ENCODE measurements at places on chromosomes 6 and 20.

DNA sequence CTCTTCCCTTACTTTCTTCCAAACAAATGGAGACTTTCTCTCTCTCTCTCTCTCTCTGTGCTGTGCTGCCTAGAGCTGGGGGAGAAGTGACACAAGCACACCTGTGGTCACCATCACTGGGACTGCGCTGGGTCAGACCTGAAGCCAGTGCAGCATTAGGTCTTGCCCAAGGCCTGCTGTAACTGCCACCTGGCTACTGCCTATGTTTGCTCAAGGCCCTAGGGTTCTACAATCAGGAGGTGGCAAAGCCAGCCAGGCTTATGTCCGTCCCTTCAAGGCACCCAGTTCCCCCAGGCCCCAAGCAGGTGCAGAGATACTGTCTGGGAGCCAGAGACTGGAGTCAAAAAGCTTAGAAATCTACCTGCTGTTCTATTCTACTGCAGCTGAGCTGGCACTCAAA is 49.4 kb upstream of the TOP1 start:
- DNase-seq = no peak

- DNase-seq = no peak
These were observed 271.8 kb downstream of the PRL start for GRCh38 chr6:22024973-22025467.

DNA sequence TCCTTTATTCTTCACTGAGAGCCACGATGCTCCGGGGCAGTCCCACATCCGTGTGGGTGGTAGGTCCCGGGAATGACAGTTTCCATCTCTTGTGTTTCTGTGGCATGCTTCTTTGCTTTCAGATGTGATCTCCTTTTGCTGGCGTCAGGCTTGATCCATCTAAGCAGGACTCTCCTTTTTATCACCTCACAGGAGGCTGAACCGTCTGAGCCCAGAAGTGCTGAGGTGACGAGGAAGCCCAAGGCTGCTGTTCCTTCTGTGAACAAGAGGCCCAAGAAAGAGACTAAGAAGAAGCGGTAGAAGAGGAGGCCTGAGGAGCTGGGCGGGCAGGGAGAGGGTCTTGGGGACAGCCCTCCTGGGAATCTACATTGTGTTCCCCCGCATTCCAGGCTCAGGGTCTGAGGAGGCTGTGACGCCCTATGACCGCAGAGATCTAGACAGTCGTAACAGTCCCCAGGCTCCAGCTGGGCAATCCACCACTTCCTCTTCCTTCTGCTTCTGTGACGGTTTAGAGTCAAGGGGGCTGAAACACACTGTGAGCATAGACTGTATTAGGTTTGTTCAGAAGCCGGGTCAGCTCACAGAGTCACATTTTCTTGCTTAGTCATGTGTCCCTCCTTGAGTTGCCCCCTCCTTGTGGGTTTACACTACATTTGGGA is 26.8 kb downstream of the MANBAL start:
- no peak for DNase-seq

- no peak for DNase-seq
These were observed at the start of gene KIAA0408 for GRCh38 chr6:127459231-127459641. Gene KIAA0408 (minus strand): TSS chr6:127459389. CDS start chr6:127453981, 5,408 bp downstream.

GRCh38 chr20:3364323-3365013 is 43.0 kb downstream of the DNAAF9 start:
- DNase-seq = no peak

- DNase-seq = no peak
These were observed 67.0 kb upstream of the SIRPA start for GRCh38 chr20:1827974-1828785.

DNA sequence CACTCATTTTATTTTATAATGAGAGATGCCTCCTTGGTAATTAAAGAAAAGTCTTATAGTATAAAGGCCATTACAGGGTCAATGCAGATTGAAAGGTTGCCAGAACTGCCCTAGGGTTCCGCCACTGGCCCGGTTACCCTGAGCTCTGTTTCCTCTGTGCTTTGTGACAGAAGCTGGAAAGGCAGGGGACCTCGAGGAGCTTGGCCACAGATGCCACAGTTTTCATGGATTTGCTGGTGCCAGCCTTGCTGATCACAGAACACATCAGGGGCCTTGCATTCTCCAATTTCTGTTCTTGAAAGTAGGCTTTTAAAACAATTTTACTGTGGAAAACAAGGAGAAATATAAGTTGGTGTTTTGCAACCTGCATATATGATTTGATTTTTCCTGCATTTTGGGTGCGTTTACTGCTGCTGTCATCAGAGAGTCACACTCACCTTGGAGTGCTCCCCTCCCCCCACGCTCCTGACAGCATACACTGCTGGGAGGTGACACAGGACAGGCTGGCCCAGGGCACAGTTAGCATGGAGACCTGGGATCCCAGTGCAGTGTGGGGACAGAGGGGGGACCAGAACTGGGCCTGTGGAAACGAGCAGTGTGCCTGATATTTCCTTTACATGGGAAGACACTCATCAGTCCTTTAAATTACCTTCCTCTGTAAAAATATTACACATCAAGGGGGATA is 142.8 kb downstream of the CFAP61 start:
- no peak for DNase-seq

DNA sequence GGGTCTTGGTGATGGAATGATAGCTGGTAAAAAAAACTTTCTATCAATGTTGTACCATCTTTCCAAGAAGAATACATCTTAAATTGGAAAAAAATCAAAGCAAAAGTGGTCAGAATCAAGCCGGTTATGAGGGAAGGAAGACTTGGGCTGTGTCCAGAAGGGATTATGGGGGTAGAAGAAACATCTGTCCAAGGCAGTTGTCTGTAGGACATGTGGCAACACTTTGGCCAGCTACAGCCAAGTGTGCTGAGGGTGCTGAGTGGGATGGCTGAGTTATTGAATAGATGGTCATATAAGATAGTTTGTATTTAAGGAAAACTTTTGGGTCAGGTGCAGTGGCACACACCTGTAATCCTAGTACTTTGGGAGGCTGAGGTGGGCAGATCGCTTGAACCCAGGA is 38.4 kb downstream of the INSM1 start:
- no peak for DNase-seq

GRCh38 chr6:38687043-38687353 is 15.9 kb downstream of the GLO1 start:
- DNase-seq = no peak

- DNase-seq = no peak
These were observed 477.0 kb upstream of the CHD6 start for GRCh38 chr20:42095221-42095620.

DNA sequence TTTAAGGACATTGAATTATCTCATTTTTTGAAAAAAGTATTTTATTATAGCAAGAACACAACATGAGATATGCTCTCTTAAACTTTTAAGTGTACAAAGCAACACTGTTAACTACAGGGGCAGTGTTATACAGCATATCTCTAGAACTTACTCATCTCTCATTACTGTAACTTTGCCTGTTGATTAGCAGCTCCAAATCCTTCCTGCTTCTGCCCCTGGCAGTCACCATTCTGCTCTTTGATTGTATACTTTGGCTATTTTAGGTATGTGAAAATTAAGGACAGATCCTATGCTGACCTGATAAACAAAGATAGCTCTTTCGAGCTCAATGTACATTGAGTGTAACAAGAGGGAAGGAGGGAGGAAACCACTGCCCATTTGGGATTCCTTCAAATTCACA is 1349.8 kb upstream of the GJE1 start:
- no peak for DNase-seq

- no peak for DNase-seq
These were observed 78.1 kb downstream of the CBFA2T2 start for GRCh38 chr20:33567949-33568348.

DNA sequence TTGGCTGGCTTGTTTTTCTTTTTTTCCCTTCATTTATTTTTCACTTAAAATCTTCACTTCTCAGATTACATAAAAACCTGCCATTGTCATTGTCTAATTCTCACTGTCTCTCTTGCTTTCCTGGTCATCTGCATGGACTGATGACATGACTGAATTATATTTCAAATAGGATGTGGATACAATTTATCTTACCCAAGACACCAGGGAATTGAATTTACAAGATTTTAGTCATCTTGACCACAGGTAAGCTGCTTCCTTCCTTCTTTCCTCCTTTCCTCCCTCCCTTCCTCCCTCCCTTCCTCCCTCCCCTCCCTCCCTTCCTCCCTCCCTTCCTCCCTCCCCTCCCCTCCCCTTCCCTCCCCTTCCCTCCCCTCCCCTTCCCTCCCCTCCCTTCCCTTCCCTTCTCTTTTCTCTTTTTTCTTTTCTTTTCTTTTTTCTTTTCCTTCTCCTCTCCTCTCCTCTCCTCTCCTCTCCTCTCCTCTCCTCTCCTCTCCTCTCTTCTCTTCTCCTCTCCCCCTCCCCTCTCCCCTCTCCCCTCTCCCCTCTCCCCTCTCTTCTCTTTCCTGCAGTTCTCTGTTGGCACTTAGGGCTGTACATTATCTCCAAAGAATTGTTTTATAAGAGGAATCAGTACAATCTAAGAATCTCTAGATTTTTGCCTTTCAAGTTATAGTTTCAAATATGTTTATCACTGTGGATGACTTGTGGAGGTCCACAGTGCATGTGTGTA is 171.5 kb downstream of the CARMIL1 start:
- no peak for DNase-seq

DNA sequence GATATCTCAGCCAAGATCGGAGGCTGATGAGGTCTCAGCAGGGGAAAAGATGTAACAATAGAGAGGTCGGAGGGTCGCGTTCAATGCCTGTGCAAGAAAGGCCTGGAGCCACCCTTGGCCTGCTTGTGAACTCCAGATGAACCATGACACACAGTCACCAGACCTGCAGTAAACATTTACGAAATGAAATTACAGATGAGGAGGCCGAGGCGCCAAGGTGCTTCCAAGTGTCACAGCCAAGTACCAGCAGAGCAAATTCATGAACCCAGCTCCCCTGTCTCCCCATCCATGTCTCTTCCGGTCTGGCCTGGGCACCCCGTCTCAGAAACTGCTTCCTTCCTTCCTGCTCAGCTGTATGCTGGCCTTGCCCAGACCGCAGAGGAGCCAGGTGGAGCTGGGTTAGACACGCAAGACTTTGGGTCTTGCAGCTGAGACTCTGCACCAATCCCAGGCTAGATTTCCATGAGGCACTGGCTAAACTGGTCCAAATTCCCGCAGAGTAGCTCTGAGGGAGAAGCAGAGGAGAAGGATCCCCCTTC is 48.1 kb downstream of the CHMP4B start:
- no peak for DNase-seq

GRCh38 chr6:104711371-104711770 is 148.3 kb downstream of the HACE1 start:
- no peak for DNase-seq

DNA sequence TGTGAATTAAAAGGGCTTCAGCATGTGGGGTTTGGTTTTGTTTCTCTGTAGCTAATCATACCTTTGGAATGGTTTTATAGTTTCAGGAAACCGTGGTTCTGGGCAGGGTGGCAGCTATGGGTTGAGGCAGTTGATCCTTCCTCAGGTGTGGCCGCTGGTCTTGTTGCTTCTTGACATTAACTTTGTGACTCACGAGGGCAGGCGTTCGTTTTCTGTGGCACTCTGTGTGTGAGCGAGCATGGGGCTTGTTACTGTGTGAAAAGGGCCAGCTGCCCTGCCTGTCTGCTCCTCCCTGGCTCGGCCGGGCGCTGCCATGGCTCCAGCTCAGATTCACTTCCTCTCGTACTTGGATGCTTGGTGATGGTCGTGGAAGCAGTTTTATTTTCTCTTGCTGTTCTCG is 16.2 kb downstream of the DNAJC5 start:
- DNase-seq = no peak
